ENCODE measurements at places on chromosomes 2 and 18. TPM values are rescaled to one million over a fixed set of nuclear protein-coding genes. Genes with fewer than 3 reads are reported as not detected.

DNA sequence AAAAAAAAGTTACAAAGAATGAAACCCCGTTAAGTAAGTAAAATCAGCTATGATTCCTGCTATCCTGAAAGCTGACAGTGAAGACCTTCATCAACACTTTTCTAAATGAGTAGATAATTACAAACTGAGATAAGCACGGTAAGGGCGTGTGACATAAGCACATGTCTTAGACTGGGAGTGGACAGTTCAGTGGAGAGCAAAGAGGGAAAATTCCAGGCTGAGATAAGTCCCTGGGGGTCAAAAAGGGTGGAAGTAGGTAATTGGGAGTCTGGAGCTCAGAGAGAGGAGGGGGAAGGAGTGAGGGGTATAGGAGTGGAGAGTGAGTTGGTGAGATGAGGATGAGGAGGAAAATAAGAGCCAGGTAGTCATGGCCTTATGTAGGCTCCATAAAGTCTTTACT lies 4.4 kb upstream of the IL1A start:
- no peaks in the 10 kb centered on the region for H3K4me1 ChIP-seq
- no peak overlapping the region for H3K4me3 ChIP-seq
- H3K27me3 ChIP-seq, result no peaks in the 10 kb centered on the region
- H3K27ac ChIP-seq, result no peak overlapping the region
- no peaks in the 10 kb centered on the region for H3K36me3 ChIP-seq

GRCh38 chr2:157743051-157743450 lies 114.4 kb upstream of the ACVR1C start:
- DNase-seq, result no peak
- H3K4me3 ChIP-seq, result no peak overlapping the region
- no peaks in the 10 kb centered on the region for H3K36me3 ChIP-seq
- no peaks in the 10 kb centered on the region for H3K27me3 ChIP-seq
- H3K4me1 ChIP-seq, result no peaks in the 10 kb centered on the region

- H3K4me1 ChIP-seq, result no peaks in the 10 kb centered on the region
- no peaks in the 10 kb centered on the region for H3K36me3 ChIP-seq
- no peak overlapping the region for H3K4me3 ChIP-seq
- no peaks in the 10 kb centered on the region for H3K27me3 ChIP-seq
These were observed 728.6 kb downstream of the SLC4A3 start for GRCh38 chr2:220356076-220356475.

DNA sequence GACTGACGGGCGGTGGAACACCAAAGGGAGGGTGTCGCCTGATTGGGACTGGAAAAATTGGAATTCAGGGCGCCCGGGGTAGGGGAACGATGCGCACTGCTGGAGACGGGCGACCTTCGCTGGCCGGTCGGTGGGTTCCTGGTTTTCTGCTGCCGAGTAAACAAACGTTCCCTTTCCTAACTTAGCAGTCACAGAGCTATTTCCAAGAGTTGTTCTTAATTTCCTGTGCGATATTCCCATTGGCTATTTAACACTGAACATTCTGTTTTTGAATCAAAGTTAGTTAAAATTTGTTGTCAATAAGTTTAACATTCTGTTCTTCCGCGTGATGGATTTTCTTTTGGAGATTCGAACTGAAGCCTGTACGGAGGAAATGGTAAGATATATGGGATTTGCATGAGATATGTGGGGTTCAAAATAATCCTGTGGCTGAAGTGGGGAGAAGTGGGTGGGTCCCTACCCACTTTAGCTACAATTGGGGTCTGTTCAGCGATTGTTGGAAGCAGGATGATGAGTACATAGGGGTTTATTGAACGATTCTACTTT lies 862 bp downstream of the C18orf54 start:
- H3K27ac ChIP-seq, result no peak overlapping the region
- no peaks in the 10 kb centered on the region for H3K36me3 ChIP-seq
- DNase-seq, result no peak
- H3K27me3 ChIP-seq, result no peaks in the 10 kb centered on the region
- H3K4me3 ChIP-seq, result peak overlapping the region; percentile 70

- H3K4me3 ChIP-seq, result no peak overlapping the region
- H3K36me3 ChIP-seq, result no peaks in the 10 kb centered on the region
- H3K4me1 ChIP-seq, result no peaks in the 10 kb centered on the region
- DNase-seq, result no peak
These were observed 41.4 kb downstream of the CHST9 start for GRCh38 chr18:27143580-27144287.

DNA sequence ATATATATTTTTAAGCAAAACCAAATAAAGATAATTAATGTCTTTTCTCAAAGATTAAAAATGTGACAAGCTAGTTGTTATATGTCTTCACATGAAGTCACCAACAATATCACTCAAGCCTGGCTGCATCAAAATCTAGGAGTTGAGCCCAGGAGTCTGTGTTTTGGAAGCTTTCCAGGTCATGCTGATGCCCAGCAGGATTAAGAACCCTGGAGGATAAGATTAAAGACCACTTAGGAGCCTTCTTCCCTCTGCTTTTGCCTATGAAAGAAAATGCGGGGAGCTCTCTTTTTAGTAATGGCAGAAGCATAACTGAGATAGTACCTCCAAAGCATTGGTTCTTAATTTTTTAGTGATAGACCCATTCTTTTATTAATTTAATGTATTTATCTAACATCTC lies 157.4 kb downstream of the ASXL3 start:
- no peak overlapping the region for H3K27ac ChIP-seq
- DNase-seq, result no peak
- no peaks in the 10 kb centered on the region for H3K36me3 ChIP-seq
- no peaks in the 10 kb centered on the region for H3K27me3 ChIP-seq

DNA sequence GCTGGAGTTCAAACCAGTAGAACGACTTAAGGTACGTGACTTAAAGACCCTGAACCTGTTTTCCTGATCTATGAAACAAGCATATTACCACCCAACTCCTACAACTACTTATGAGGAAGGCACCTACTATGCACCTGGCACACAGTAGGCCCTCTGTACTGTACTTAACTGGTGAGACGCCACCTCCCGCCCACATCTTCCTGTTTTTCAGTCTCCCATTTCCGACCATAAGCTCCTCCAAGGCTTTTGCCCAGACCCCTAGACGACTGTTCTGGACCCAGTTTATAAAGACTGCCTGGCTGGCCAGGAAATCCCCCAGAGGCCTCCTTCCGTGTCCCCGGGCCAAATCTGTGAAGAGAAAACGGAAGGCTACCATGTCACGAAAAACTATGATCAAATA lies 1.5 kb downstream of the GALNT14 start:
- DNase-seq, result no peak
- H3K27ac ChIP-seq, result no peak overlapping the region
- no peaks in the 10 kb centered on the region for H3K36me3 ChIP-seq
- H3K4me1 ChIP-seq, result peaks cover 10% of the 10 kb centered on the region
- H3K4me3 ChIP-seq, result no peak overlapping the region
- H3K27me3 ChIP-seq, result peaks cover 14% of the 10 kb centered on the region

GRCh38 chr2:215503381-215503780 lies 67.5 kb upstream of the FN1 start:
- no peaks in the 10 kb centered on the region for H3K36me3 ChIP-seq
- H3K4me3 ChIP-seq, result no peak overlapping the region
- peaks cover 3% of the 10 kb centered on the region for H3K27me3 ChIP-seq
- no peak for DNase-seq
- no peak overlapping the region for H3K27ac ChIP-seq
- H3K4me1 ChIP-seq, result no peaks in the 10 kb centered on the region

The RAD51AP2 gene
- total RNA-seq, result not detected

DNA sequence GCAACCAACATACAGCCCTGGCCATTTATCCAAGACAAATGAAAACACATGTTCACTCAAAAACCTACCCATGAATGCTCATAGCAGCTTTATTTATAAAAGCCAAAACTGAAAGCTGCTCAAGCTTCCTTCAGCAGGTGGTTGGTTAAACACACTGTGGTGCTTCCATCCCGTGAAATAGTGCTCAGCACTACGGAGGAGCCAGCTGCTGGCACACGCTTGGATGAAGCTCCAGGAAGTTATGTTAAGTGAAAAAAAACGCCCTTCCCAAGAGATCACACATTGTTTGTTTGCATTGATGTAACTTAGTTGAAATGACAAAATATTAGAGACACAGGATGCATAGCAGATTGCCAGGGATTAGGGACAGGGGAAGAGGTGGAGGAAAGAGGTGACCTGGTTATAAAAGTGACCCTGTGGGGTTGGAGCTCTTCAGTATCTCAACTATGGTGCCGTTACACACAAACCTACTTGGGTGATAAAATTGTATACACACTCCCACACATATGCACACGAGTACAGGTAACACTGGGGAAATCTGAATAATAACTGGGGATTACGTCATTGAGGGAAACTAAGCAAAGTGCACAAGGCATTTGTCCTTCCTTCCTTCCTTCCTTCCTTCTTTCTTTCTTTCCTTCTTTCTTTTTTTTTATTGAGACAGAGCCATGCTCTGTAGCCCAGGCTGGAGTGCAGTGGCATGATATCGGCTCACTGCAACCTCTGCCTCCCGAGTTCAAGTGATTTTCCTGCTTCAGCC lies 6.2 kb upstream of the ALPG start:
- no peak overlapping the region for H3K4me3 ChIP-seq
- H3K27ac ChIP-seq, result no peak overlapping the region
- no peak for DNase-seq
- H3K27me3 ChIP-seq, result no peaks in the 10 kb centered on the region
- no peaks in the 10 kb centered on the region for H3K36me3 ChIP-seq
- no peaks in the 10 kb centered on the region for H3K4me1 ChIP-seq

- H3K4me1 ChIP-seq, result peaks cover 49% of the 10 kb centered on the region
- peak overlapping the region; percentile 93 for H3K27ac ChIP-seq
- H3K4me3 ChIP-seq, result peak overlapping the region; percentile 23
- no peaks in the 10 kb centered on the region for H3K36me3 ChIP-seq
- no peaks in the 10 kb centered on the region for H3K27me3 ChIP-seq
- DNase-seq, result no peak
These were observed 54.6 kb downstream of the ANKRD44 start for GRCh38 chr2:197256021-197256420.

- no peak overlapping the region for H3K4me3 ChIP-seq
These were observed 486 bp upstream of the GPR39 start for GRCh38 chr2:132415915-132416722.

The RGPD8 gene
- 30.7 TPM for total RNA-seq

DNA sequence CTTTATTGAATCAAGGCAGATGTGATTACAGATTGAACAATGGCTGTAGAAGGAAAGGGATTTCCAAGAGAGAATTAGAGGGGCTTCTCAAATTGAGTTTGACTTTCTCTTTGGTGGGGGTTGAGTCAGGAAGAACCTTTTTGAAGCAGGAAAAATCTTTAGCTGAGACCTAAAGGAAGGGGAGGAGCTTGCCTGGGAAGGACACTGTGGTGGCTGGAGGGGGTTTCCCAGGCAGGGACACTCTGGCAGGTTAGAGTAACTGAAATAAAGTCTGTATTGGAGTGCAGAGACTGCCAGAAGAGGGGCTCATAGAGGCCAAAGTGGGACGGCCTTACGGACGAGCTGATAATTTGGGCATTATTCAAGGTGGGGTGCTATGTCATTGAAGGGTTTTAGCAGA lies 69.3 kb downstream of the NEDD4L start:
- H3K27me3 ChIP-seq, result no peaks in the 10 kb centered on the region
- no peak overlapping the region for H3K27ac ChIP-seq
- DNase-seq, result no peak
- H3K36me3 ChIP-seq, result no peaks in the 10 kb centered on the region
- no peak overlapping the region for H3K4me3 ChIP-seq

- no peaks in the 10 kb centered on the region for H3K36me3 ChIP-seq
- DNase-seq, result no peak
- no peaks in the 10 kb centered on the region for H3K27me3 ChIP-seq
- no peak overlapping the region for H3K27ac ChIP-seq
- no peaks in the 10 kb centered on the region for H3K4me1 ChIP-seq
- H3K4me3 ChIP-seq, result no peak overlapping the region
These were observed 15.4 kb downstream of the AFF3 start for GRCh38 chr2:100126897-100127401.

- peaks cover 3% of the 10 kb centered on the region for H3K36me3 ChIP-seq
- H3K4me1 ChIP-seq, result no peaks in the 10 kb centered on the region
These were observed 119.4 kb downstream of the CYRIA start for GRCh38 chr2:16546128-16546754.

- H3K4me1 ChIP-seq, result no peaks in the 10 kb centered on the region
- no peak for DNase-seq
- no peaks in the 10 kb centered on the region for H3K36me3 ChIP-seq
- no peak overlapping the region for H3K27ac ChIP-seq
These were observed 7.4 kb upstream of the VRK2 start for GRCh38 chr2:58039170-58039611.

The ANKAR gene
- 17.4 TPM for total RNA-seq

GRCh38 chr2:12883906-12884305 lies 167.2 kb downstream of the TRIB2 start:
- no peak for DNase-seq
- no peaks in the 10 kb centered on the region for H3K4me1 ChIP-seq
- no peak overlapping the region for H3K4me3 ChIP-seq
- no peaks in the 10 kb centered on the region for H3K36me3 ChIP-seq

- peaks cover 15% of the 10 kb centered on the region for H3K4me1 ChIP-seq
- DNase-seq, result no peak
- H3K27ac ChIP-seq, result no peak overlapping the region
These were observed 8.1 kb upstream of the GPBAR1 start for GRCh38 chr2:218252509-218253231.

The PROM2 gene
- 0.64 TPM for total RNA-seq

The BMP10 gene
- not detected for total RNA-seq

GRCh38 chr18:80180778-80181564 lies 66.3 kb downstream of the PARD6G start:
- H3K4me1 ChIP-seq, result peaks cover under 1% of the 10 kb centered on the region
- DNase-seq, result no peak
- H3K4me3 ChIP-seq, result no peak overlapping the region
- H3K27ac ChIP-seq, result no peak overlapping the region

The GALNT3 gene
- 47.4 TPM for total RNA-seq

The SCN1A gene
- not detected for total RNA-seq

DNA sequence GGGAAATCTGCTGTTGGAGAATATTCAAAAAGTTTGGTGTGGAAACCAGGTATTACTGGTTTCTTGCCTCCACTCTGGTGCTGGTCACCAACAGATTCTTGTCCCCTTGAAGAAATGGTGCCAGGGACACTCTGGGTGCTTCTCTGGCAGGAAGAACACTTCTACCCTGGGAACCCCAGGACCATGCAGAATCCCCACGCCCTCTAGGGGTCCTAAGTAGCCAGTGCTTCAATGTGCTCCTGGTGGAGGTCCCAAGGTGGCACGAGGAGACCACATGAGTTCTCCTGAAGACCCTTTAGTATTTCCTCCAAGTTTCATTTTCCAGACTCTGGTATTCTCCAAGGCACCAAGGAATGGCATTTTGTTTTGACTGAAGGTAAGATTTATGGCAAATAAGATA lies 380.6 kb downstream of the TSN start:
- no peaks in the 10 kb centered on the region for H3K27me3 ChIP-seq
- DNase-seq, result no peak
- no peak overlapping the region for H3K27ac ChIP-seq

DNA sequence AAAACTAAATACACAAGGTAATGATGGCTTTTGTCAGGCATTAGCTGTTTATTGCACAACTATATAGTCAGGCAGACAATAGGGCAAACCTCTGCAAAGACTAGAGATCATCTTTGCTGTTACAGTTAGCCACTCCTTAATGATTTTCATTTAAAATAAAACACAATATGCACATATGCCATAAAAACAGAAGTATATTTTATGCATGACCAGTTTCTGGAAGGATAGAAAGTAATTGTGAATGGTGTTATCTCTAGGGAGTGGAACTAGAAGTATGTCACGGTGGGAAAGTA lies 102.0 kb downstream of the CHN1 start:
- no peak overlapping the region for H3K27ac ChIP-seq
- DNase-seq, result no peak
- H3K36me3 ChIP-seq, result no peaks in the 10 kb centered on the region
- no peak overlapping the region for H3K4me3 ChIP-seq

The LRP1B gene
- not detected for total RNA-seq

GRCh38 chr2:203155406-203155805 lies 83.4 kb upstream of the CYP20A1 start:
- no peaks in the 10 kb centered on the region for H3K27me3 ChIP-seq
- no peaks in the 10 kb centered on the region for H3K36me3 ChIP-seq
- no peaks in the 10 kb centered on the region for H3K4me1 ChIP-seq

The SRD5A2 gene
- not detected for total RNA-seq
